ENCODE measurements at places on chromosomes 16 and 17. TPM values are rescaled to one million over a fixed set of nuclear protein-coding genes. Genes with fewer than 3 reads are reported as not detected.
A peak's percentile ranks its signal among the peaks of the same experiment; 100 is the strongest.

- DNase-seq, result no peak
Measured at GRCh38 chr17:74475189-74475588, 8.8 kb downstream of the CD300A start.

GRCh38 chr16:20814784-20815183, 8.5 kb downstream of the REXO5 start:
- peak; percentile 97 for DNase-seq

DNA sequence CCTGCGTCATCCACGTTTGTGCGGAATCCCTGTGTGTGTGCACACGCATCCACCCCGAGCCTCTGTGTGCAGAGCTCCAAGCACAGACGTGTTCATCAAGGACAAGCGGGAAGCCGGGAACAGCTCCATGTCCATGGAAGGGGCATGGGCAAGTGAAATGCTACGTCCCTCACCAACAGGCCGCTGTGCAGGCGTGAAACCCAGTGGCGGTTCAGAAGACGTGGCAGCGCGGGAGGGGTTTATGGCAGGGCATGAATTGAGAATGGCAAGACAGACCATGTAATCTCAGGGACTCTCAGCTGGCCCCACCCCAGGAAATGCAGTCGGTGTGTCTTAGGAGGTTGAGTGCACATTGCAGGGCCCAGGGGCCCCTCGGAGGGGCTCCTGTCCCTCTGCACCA, 52.7 kb downstream of the TBC1D16 start:
- no peak for DNase-seq

DNA sequence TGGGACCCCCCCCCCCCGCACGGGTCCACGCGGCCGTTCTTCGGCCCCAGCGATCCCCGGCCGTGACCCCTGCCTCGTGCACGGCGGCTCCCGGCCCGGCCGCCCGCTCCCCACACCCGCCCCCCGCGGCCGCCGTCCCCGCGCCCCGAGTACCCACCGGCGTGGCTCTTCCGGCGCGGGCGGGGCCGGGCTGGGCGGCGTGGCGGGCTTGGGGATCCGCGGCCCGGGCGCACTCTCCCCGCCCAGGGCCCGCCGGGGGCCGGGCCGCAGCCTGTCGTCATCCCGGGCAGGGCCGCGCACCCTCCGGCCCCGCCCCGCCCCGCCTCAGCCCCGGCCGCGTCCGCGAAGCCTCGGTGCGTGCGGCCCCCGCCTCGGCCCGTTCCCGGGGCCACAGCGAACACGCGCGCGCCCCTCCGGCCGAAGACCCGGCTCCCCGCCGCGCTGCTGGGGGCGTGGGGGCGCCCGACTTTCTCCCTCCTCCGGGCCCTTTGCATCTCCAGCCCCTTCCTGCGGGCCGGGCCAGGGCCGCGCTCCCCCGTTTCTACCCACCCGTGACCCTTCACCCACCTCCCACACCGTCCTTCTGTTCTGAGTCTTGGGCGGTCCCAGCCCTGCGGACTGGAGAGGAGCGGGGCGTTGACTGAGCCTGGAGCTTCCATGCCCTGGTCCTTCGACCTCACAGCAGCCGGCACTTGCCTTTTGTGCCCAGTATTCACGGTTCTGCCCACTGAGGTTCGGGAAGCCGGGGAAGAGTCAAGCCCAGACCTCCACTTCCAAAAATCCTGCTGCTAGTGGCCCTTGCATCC, 840 bp downstream of the MYO1C start:
- no peak for DNase-seq

OTOP2 gene
- total RNA-seq, result not detected

FHOD1 gene
- total RNA-seq, result 104 TPM

ZBTB4 gene
- 26.5 TPM for total RNA-seq

- DNase-seq, result no peak
Measured at GRCh38 chr17:36919407-36919968, 17.8 kb upstream of the LHX1 start.

DNA sequence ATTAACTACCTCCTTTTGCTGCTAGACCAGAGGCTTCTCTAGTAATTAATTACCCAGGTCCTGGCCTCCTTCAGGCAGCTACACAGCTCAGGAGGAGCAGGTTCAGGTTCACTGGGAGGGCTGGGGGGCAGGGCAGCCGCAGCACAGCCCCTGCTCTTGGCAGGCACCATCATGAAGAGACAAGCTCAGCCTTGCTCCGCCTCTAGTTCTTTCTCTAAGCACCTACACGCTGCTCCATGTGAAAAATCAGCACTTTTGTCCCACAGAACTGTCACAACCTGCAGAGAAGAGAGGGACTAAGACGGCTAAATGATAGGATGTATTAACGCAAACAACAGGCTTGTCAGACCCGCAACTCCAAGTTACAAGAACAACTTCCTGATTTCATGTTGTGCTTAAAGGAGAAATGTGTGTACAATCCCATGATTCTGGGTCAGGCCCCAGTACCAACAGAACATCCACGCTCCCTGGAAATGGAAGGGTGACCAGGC, 53.4 kb downstream of the GRB2 start:
- DNase-seq, result no peak

- no peak for DNase-seq
Measured at GRCh38 chr17:75182319-75182568, 515 bp downstream of the SUMO2 start.

ACSM5 gene
- not detected for total RNA-seq

GRCh38 chr17:3547628-3548027, 10.0 kb downstream of the TRPV3 start:
- no peak for DNase-seq

CES1 gene
- total RNA-seq, result not detected

GRCh38 chr17:8606401-8606800, 24.1 kb downstream of the MYH10 start:
- peak; percentile 21 for DNase-seq

ATP1B2 gene
- not detected for total RNA-seq

DNA sequence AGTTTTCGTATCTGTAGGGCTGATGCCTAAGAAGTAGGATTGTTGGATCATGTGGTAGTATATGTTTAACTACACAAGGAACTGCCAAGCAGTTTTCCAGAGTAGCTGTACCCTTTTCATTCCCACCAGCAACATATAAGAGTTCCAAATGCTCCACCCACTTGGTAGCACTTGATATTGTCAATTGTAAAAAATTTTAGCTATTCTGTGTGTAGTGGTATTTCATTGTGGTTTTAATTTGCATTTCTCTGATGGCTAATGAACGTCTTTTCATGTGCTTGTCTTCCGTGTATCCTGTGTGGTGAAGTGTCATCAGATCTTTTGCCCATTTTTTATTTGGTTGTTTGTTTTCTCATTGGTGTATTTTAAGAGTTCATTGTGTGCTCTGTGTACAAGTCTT, 69.7 kb downstream of the TANC2 start:
- DNase-seq, result no peak

DNA sequence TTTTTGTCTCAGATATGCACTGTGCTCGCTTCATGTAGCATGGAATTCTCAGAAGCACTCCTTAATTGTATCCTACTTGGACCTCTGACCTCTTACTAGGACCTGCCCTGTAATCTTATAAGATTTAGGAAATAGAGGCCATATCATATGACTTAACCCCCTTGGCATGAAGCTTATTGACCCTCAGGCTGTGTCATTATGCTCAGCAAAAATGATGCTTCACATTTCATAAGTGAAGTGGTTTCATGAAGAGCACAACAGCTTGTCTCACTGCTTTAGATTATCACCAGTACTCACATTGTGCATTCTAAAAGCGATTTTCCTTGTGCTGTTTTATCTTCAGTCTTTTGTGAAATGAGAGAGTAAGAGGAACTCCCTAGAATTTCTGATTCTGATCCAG, 6.4 kb downstream of the PHKB start:
- DNase-seq, result no peak

- DNase-seq, result peak; percentile 39
Measured at GRCh38 chr16:9384141-9384540, 292.7 kb downstream of the HAPSTR1 start.

IL17C gene
- total RNA-seq, result not detected

CCL3 gene
- total RNA-seq, result not detected

All from endothelial cell of umbilical vein (primary cell).